ENCODE measurements at places on chromosomes 6 and 20.

GRCh38 chr20:47118641-47119040 lies 224.0 kb downstream of the EYA2 start:
- no peak for DNase-seq

DNA sequence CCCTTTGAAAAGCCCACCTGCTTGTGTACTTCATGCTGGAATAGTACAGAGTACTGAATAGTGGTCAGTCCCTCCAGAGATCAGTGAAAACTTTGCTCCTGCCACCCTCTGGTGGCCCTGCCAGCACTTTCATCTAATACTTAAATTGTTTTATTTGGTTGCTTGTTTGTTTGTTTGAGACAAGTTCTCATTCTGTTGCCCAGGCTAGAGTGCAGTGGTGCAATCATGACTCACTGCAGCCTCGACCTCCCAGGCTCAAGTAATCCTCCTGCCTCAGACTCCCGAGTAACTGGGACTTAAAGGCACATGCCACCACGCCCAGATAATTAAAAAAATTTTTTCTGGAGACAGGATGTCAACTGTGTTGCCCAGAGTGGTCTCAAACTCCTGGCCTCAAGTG lies 9.1 kb downstream of the FAM83D start:
- no peak for DNase-seq

- no peak for DNase-seq
Measured at GRCh38 chr6:63806573-63806913, 170.9 kb downstream of the PHF3 start.

DNA sequence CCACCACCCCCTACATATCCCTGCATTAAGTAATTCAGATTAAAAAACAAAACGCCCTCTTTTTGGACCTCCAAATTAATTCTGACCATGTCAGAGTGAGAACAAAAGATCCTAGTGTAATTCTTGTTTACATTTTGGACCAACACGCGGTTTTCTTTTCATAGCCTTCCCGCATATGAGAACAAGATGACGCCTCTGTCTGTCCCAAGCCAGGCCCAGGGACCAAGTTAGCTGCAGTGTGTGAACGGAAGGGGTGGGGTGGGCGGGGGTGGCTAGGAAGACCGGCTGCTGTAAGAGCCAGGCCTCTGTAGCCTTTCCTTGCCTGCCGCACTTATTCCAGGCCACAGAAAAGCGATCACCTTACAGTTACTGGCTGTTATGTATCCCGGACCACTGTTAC lies 68.0 kb downstream of the PLCG1 start:
- DNase-seq = no peak

- DNase-seq = no peak
Measured at GRCh38 chr6:103908898-103909297, 950.8 kb downstream of the HACE1 start.

- no peak for DNase-seq
Measured at GRCh38 chr6:22067671-22068070, 229.2 kb downstream of the PRL start.

DNA sequence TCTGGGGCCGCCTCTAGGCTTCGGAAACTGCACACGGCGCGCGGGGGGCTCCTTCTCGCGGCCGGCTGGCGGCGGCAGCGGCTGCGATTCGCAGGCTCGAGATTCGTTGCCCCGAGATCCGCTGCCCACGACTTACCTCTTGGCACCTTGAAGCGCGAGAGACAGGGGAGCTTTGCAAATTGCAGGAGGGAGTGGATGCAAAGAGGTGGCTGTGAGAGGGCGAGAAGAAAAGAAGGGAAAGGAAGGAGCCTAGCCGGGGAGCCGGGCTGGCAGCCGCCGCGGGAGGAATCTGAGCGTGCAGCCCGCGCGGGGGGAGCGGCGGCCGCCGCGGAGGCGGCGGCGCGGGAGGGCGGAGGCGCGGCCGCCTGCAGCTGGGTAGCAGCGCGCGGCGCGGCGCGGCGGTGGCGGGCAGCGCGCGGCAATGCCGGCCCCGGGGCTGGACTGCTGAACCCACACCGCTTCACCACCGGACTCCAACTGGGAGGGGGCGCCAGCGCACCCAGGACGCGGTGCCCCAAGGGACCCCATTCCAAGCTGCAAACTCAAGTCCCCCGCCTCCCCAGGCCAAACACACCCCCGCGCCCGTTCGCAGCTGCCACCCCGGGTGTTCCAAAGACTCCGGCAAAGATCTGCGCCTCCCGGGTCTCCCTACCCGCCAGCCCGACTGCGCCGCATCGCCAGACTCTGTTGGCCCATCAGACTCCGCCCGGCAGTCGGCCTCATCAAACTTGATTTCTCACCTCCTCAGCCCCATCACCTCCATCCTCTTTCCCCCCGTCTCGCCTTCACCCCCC lies 44.2 kb upstream of the SUPT3H start:
- DNase-seq = peak; percentile 79

DNA sequence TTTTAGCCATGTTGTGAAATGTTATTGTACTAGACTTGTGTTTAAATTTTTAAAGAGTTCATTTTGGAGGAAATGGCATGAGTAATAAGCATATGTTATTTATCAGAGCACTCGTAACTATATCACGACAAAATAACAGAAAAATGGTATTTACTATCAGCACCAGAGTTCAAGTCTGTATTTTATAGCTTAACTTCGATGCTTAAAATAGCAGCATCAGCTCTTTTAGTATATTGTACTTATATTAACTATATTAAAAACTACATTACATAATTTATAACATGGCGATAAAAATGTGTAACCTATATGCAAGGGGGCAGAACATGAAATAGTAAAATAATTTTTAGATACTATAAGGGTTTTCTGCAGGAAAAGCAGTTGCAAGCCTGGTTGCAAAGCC lies 52.9 kb downstream of the ABRACL start:
- DNase-seq = no peak

DNA sequence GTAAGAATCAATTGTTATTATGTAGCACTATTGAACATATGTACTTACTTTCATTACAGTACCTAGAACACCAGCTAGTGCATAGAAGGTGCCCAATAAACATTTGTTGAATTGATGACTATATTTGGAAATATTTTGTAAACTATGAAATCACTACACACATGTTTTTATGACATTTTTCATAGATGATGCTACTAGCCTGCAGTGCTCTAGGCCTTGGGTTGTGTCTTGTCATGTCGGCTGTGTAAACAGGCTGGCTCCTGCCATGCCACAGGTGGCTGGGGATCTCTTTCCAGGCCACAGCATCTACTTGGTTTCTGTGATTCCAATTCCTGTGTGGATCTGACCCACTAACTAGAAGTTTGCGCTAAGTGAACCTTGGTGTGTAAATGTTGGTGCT lies 43.3 kb upstream of the EDN1 start:
- no peak for DNase-seq

GRCh38 chr6:108198761-108199498 lies 33.1 kb downstream of the NR2E1 start:
- DNase-seq = no peak

GRCh38 chr6:89413006-89413400 lies 930 bp upstream of the RRAGD start:
- no peak for DNase-seq

DNA sequence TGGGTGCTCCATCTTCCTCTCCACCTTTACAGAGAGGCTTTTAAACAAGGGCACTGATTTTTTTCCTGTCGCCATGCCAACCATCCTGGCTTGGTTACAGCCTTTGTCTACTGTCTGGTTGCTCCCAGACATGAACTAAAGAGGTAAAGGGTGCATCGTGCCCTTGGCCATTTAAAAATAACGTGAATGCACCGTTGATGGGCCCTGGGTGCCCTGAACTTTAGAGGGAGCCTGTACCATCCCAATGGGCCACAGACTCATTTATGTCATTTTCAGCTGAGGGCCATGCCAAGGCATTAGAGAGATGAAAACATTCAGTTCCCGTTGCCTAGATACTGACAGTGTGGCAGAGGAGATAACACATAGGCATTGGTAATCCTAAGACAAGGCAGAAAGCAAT lies 23.3 kb downstream of the TMC2 start:
- DNase-seq = no peak

GRCh38 chr6:50249493-50249892 lies 199.8 kb upstream of the DEFB112 start:
- DNase-seq = no peak

Data from left forelimb (tissue), 1 donor.